H9 (cell line): ENCODE measurements at places on chromosomes 5 and 9. TPM values are rescaled to one million over a fixed set of nuclear protein-coding genes. Genes with fewer than 3 reads are reported as not detected.

DNA sequence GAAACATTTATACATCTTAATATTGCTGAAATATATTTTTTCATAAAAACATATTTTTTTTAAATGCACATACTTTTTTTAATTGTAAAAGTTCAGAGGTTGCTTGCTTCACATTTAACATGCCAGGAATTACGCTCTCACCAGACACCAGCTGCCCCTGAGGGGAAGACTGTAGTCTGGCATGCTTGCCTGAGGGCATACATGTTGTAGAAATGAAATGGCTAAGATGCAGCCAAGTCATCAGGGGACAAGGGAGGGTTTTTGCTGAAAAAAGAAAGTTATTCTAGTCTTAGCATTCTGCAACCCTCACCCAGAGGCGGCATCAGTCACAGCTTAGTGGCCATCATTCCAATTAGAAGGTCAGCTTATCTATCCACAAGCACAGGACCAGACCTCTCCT lies 426.7 kb upstream of the FTMT start:
- H3K4me1 ChIP-seq: no peaks in the 10 kb centered on the region
- no peak for DNase-seq
- H3K4me3 ChIP-seq: no peak overlapping the region
- H3K27ac ChIP-seq: no peak overlapping the region
- H3K36me3 ChIP-seq: no peaks in the 10 kb centered on the region

GRCh38 chr5:12335938-12336337 lies 431.7 kb upstream of the CTNND2 start:
- peaks cover 6% of the 10 kb centered on the region for H3K4me1 ChIP-seq
- H3K36me3 ChIP-seq: no peaks in the 10 kb centered on the region

DNA sequence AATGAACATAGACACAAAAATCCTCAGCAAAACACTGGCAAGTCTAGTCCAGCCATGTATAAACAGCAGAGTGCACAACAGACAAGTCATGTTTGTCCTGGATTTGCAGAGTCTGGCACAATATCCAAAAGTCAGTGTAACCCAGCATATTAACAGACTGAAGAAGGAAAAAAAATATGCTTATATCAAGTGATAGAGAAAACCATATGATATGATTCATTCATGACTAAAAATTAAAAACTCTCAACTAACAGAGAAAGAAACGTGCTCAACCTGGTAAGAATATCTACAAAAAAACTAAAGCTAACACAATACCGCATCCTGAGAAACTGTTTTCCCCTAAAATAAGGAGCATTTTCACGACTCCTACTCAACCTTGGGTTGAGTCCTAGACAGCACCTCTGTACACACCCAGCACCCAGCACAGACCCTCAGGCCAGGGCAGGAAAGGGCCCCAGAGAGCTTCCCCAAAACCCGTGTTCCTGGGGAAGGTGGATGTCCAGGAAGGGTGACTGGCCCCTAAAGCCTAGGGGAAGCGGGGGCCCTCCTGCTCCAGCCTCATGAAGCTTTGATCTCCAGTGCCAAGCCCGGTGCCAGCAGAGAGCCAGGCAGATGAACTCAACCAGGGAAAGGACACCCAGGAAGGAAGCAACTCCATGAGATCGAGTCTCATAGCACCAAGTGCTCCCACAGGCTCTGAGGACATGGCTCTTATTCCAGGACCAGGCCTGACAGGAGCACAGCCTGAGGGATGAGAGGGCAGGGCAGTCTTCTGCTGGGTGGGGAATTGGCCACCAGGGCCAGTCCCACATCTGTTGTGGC lies 38.9 kb downstream of the ADAMTS2 start:
- H3K27me3 ChIP-seq: no peaks in the 10 kb centered on the region
- no peak overlapping the region for H3K27ac ChIP-seq
- H3K36me3 ChIP-seq: no peaks in the 10 kb centered on the region; the same call in 2 of the 3 replicates

GRCh38 chr5:35854248-35854647 lies 2.4 kb upstream of the IL7R start:
- no peaks in the 10 kb centered on the region for H3K27me3 ChIP-seq
- H3K4me3 ChIP-seq: no peak overlapping the region
- peaks cover 4% of the 10 kb centered on the region; the same call in 1 of the 2 replicates for H3K4me1 ChIP-seq
- DNase-seq: no peak

DNA sequence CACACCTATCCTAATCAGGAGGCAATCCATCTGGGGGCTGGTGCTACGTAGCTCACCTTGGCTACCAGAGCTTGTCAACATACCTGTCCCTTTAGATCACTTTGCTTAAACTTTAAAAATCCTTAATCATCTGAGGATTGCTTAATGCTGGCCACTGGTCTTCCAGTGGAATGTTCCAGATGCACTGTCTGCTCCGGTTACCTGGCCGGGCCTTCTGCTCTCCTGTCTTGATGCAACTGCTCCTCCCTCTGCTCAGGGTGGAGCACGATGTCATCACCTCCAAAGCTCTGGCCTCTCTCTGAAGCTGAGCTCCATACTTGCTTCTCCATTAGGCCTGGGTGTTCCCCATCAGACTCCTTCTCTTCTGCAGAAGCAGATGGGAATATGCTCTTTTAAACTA lies 106.5 kb upstream of the OTULINL start:
- H3K4me3 ChIP-seq: no peak overlapping the region
- H3K27ac ChIP-seq: no peak overlapping the region
- no peaks in the 10 kb centered on the region for H3K4me1 ChIP-seq
- no peak for DNase-seq
- H3K27me3 ChIP-seq: no peaks in the 10 kb centered on the region

- no peaks in the 10 kb centered on the region for H3K27me3 ChIP-seq
- H3K4me3 ChIP-seq: no peak overlapping the region
- no peak overlapping the region for H3K27ac ChIP-seq
- peaks cover 10% of the 10 kb centered on the region; the same call in 2 of the 3 replicates for H3K36me3 ChIP-seq
- DNase-seq: no peak
- no peaks in the 10 kb centered on the region for H3K4me1 ChIP-seq
Measured at GRCh38 chr5:131436081-131436480, 172.2 kb downstream of the CDC42SE2 start.

The BRD9 gene
- 67.4 and 70.5 TPM in 2 replicates for total RNA-seq
